ENCODE measurements at places on chromosomes 5 and 9.
A peak's percentile ranks its signal among the peaks of the same experiment; 100 is the strongest.

DNA sequence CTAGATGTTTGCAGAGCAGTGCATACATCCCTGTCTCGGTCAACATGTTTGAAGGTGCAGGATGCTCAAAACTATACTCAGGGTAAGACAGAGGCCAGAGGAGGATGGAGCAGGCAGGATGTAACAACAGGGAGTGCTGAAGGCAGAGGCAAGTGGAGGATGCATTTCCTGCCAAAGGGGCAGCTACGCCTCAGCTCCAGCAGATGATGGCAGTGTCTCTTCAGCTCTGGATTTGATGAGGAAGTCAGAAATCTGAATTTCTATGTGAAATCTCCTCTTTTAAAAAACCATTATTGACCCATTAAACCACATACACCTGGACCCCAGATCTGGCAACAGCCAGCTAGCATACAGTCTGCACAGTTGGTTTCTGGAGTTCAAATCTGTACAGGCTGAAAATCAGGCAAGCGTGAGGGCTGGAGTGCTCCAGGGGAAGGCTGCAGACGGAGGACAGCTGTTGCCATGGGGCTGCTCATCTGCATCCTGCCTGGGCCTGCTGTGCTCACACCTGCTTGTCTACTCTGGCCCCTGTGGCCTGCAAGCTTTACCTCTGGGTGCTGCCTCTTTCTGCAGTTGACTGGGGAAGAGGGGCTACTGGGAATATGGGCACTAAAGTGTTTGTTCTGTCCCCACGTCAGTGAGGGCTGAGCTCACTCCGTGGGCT lies 152.9 kb upstream of the SLC28A3 start:
- no peak for DNase-seq

DNA sequence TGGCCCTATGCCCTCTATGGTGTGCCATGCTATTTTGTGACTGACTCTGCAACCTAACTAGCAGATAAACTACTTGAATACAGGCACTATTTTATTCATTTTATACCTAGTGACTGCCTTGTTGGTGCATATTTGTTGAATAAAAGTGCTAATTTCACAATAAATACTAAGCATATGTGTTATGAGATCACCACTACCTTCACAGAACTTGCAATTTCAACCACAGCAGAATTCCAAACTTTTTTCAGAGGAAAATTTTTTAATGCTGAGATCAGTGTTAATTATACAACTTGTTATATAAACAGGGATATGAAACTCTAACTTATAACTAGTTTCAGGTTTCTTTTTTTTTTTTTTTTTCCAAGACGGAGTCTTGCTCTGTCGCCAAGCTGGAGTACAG lies 94.8 kb downstream of the NR3C1 start:
- peak; percentile 21 for DNase-seq

- no peak for DNase-seq
Measured at GRCh38 chr5:135295852-135296251, 103.2 kb downstream of the MACROH2A1 start.

- DNase-seq, result peak; percentile 36
Measured at GRCh38 chr5:37888476-37888875, 48.6 kb upstream of the GDNF start.

- no peak for DNase-seq
Measured at GRCh38 chr9:134325096-134325812, 1.0 kb upstream of the RXRA start.

GRCh38 chr5:106833517-106833916 lies 837.2 kb downstream of the EFNA5 start:
- DNase-seq, result no peak

GRCh38 chr5:57441557-57441956 lies 41.1 kb downstream of the ACTBL2 start:
- DNase-seq, result peak; percentile 91

DNA sequence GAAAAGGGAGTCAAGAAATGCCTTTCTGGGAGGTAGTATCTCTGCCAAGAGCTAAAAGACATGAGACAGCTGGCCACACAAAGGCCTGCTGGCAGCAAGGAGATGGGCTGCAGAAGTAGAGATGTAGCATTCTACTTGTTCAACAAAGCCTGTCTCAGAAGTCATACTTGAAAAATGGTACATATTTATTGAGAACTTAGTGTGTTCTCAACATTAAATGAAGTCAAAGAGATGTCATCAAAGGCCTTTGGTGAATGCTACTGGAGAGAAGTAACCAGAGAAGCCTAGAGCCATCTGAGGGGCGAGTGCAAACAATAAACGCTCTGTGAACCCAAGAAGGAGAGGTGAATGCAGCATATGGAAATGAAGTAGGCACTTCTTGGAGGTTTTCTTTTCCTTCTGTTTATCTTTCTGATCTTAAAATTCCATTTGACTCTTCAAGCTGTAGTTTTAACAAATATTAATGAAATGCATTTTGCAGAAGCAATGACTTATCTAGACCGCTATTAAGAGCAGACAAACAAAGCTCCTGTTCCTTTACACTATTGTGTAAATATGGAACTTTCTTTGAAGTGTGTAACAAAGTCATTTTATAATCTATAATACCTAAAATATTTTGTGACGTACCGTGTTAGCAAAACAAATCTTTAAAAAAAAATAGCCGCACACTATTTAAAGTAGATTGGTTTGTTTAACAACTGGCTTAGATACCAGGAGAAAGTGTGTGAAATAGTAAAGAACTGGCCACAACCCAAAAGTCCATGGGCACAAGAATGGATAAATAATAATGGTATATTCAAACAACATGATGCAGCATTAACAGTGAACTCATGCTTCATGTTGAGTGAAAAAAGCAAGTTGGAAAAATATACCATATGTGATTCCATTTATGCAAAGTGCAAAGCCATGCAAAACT lies 70.2 kb downstream of the ZNF608 start:
- DNase-seq, result no peak

DNA sequence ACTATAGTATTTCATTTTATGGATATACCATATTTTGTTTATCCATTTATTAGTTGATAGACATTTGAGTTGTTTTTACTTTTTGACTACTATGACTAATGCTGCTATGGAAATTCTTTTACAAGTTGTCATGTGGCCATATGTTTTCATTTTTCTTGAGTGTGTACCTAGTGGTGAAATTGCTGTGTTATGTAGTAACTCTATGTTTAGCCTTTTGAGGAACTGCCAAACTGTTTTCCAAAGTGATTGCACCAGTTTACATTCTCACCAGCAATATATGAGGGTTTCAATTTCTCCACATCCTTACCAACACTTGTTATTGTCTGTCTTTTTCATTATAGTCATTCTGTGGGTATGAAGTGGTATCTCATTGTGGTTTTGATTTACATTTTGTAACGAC lies 75.4 kb downstream of the GRIA1 start:
- DNase-seq, result peak; percentile 77

DNA sequence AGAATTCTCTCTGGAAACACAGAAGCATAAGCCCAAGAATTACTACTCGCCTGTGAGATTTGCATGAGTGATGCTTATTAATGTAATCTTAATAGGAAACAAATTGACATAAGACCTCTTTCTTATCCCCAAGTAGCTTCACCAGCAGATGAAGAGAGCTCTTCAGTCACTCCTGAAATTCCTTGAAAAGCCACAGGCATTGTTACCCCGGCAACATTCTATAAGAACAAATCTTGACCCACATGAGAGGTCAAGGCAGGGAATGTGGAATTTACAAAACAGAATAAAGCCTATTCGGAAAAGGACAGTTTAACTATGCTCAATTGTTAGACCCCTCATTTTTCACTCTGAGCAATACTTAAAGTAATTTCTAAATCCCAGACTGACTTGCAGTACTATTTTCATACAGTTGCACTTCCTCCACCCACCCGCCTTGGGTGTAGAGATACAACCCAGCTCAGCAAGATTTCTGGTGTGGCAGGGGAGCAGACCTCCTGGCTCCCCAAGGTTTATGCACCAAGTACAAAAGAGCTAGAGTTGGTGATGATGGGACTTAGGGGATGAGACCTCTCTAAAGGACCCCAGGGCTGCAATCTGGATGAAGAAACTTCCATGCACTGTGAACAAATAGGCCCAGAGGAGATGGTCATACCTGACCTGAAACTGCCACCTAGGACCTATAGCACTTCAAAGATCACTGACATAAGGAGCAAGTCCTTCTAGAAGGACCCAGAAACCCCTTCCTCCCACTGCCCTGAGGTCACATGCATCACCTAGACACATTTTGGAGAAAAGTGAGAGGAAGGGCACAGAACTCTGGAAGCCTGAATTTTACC lies 242.1 kb downstream of the ZNF608 start:
- DNase-seq, result no peak

DNA sequence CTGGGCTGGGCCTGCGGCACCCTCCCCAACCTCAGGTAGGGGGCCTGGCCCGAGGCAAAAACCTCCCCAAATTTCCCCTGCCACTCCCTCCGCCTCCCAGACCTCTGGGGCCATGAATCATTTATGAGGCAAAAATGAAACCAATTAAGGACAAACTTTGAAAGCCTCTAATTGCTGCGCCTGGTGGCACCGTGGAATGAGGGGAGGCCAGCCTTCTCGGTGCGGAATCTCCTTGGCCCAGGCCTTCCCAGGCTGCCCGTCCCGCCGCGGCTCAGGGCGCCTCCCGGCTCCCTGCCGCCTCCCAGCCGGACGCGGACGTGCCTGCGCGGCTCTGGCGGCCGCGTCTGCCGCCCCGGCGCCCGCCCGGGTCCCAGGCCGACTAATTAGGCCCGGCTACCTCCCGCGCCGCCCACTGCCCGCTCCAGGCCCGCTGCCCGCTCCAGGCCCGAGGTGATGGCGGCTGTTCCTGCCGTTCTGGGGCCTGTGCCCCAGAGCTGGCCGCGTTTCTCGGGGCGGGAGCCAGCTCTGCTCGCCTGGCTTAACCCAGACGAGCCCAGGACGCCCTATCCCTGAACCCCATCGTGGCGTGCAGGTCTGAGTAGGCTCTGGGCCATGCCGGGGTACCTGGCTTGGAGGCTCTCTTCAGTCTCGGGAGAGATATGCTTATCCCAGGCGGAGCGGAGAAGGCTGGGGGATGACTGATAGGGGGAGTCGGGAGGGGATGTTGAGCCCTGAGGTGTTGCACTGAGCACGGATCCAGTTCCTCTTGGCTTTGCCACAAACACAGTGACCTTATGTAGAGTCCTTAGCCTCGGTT lies 20.1 kb downstream of the CXXC5 start:
- no peak for DNase-seq

- no peak for DNase-seq
Measured at GRCh38 chr5:150829744-150830143, 16.6 kb upstream of the IRGM start.

DNA sequence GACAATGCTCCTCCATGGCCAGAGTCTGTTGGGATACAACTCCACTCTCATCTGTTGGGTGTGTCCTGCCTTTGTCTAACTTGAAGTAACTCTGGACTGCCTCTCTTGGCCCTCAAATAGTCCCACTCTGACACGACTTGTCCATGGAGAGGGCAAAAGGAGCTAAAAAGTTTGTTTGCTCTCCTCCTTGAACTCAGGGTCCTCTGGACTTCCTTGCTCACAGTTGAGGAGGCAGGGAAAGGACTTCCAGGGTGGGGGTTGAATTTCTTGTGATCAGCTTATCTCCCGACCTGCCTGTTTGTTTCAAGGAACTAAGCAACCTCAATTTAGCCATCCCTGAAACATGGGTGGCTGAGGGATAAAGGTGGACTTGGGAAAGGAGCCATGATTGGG lies 11.7 kb downstream of the DNAJB5 start:
- DNase-seq, result no peak

DNA sequence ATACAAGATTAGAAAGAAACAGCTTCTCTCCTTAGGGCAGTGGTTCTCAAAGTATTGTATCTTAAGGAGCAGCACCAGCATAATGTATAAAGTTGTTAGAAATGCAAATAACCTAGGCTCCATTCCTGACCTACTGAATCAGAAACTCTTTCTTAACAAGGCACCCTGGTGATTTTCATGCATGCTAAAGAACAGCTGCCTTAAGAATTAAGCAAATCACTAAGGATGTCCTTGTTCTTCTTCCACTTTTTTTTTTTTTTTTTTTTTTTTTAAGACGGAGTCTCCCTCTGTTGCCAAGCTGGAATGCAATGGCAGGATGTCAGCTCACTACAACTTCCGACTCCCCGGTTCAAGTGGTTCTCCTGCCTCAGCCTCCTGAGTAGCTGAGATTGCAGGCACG lies 1095.2 kb upstream of the EDIL3 start:
- no peak for DNase-seq

DNA sequence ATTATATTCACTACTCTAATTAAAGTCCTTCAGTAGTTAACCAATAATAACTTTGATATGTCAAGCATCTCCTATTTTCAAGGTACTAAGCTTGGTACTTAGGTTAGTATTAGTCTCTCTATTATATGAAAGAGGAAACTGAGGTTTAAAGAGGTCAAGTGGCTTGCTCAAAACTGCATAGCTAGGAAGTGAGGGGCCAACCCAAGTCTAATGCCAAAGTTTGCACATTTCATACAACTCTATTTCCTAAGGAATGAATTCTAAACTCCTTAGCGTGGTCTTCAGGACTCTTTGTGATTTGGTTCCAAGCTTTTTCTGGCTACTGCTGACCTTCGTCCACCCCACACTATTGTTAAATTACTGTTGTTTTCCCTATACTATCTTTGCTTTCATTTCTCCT lies 9.9 kb upstream of the SHOC1 start:
- DNase-seq, result no peak

DNA sequence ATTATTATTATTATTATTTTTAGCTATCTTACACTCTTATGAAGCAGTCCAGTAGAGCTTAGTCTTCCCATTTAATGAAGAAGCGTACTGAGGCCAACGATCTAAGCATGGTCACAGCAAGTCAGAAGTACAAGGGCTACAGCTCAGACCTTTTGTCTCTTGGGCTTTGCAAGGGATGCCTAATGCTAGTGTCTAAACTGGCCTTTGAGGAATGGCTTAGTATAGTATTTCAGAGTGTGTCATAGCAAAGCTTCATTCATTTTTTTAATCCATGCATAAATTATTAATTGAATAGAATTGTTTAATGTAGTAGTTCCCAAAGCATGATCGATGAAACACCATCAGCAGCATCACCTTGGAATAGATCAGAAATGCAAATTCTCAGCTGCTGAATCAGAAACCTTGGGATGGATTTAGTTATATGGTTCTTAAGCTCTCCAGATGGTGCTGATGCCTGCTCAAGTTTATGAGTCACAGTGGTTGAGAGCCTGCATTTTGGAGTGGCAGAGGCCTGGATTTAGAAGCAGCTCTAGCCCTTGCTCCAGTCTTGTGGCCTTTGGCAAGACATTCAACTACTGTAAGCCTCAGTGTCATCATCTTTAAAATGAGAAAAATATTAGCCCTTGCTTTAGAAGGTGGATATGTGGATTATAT lies 6.1 kb downstream of the IL12B start:
- peak; percentile 48 for DNase-seq

DNA sequence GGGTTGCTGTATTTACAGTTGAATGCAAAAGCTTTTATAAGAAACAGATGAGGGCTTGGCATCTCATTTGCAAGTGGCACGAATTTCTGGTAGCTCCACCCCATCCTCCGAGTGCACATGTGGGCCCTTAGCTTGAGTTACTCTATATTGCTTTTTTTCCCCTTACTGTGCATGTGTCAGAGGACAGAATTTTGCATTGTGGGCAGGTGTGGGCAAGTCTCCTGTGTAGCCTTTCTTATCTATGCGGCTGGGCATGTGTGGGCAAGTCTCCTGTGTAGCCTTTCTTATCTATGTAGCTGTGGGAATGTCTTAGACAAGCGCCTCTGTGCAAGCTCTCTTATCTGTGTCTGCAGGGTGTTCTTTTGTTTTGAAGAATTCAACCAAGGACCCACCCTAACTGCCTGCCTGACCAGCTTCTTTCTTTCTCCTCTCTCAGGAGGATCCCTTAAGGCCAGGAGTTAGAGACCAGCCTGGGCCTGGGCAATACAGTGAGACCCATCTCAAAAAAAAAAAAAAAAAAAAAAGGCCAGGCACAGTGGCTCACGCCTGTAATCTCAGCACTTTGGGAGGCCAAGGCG lies 34.1 kb upstream of the SIL1 start:
- DNase-seq, result no peak

- DNase-seq, result no peak
Measured at GRCh38 chr9:13915591-13916301, 398.2 kb downstream of the NFIB start.

- DNase-seq, result no peak
Measured at GRCh38 chr5:179112469-179113142, 52.4 kb downstream of the ZNF354C start.

Data from BJ (cell line).